Vagina (tissue), 2 donors: ENCODE measurements at places on chromosomes 5 and 9.
A peak's percentile ranks its signal among the peaks of the same experiment; 100 is the strongest.

GRCh38 chr5:151174612-151175101, 17.1 kb upstream of the ANXA6 start:
- H3K4me1 ChIP-seq, result no peaks in the 10 kb centered on the region
- no peak overlapping the region for H3K4me3 ChIP-seq
- no peak overlapping the region for H3K27ac ChIP-seq
- no peaks in the 10 kb centered on the region for H3K27me3 ChIP-seq
- H3K36me3 ChIP-seq, result peaks cover 6% of the 10 kb centered on the region

DNA sequence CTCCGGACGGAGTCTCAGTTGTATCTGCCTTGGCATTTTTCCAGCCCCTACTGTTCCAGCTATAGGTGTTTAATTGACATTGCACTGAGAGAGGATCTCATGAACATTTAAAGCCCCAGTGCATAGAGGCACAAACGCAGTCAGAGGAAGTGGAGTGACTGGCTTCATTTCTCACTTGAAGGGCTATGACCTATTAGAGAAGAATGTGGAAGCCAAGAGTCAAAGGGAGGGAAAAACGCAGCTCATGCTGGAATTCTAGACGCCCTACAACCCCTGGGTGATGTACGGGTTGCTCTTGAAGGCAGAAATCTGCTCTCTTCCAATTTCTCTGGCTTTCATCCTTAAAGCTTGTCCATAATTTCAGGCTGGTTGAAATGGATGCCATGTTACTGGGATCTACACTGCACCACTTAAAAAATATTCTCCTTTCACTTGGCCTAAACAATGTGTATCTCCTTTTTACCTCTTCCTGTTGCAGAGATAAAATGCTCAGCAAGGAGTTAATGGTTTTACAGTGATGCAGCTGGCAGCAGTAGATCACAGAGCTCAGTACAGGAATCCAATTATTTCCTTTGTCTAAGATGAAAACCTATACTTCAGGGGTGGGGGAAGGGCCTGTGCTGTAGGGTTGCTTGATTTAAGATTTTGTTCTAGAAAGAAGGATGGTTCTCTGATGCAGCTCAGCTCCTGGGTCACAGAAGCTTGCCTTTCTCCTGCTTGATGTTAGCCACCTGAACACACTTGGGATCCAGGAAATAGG, 61.8 kb upstream of the MAMDC2 start:
- no peak for DNase-seq

GRCh38 chr5:169354263-169354662, 53.3 kb upstream of the SLIT3 start:
- H3K27ac ChIP-seq, result no peak overlapping the region
- no peaks in the 10 kb centered on the region for H3K27me3 ChIP-seq
- DNase-seq, result no peak

DNA sequence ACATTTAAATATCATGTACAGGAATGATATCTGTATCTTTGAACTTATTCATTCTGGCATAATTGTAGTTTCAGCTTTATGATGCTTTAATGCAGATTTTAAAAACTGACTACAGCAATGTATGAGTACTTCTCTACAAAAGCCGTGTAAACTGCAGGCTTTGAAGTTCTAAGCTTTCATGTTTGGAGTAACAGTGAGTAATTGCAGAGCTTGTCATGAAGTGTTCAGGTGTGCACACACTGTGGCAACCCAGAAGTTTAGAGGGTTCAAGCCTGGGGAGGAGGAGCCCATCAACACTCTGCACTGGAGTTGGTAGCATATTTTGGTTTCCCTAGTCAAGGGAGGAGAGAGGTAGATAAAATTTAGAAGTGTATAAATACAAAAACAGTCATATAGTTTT, 130.9 kb downstream of the CD180 start:
- DNase-seq, result no peak
- H3K4me3 ChIP-seq, result no peak overlapping the region
- no peaks in the 10 kb centered on the region for H3K36me3 ChIP-seq
- no peaks in the 10 kb centered on the region for H3K27me3 ChIP-seq

GRCh38 chr9:72843520-72844439, 109.1 kb downstream of the ALDH1A1 start:
- H3K27ac ChIP-seq, result no peak overlapping the region
- H3K27me3 ChIP-seq, result no peaks in the 10 kb centered on the region
- no peaks in the 10 kb centered on the region for H3K4me1 ChIP-seq
- no peak for DNase-seq
- no peaks in the 10 kb centered on the region for H3K36me3 ChIP-seq

- no peaks in the 10 kb centered on the region for H3K4me1 ChIP-seq
- H3K36me3 ChIP-seq, result no peaks in the 10 kb centered on the region
- H3K4me3 ChIP-seq, result no peak overlapping the region
- H3K27ac ChIP-seq, result no peak overlapping the region
- no peaks in the 10 kb centered on the region for H3K27me3 ChIP-seq
Measured at GRCh38 chr5:95098012-95098411, 186.9 kb downstream of the MCTP1 start.

- H3K4me3 ChIP-seq, result no peak overlapping the region
- H3K27ac ChIP-seq, result no peak overlapping the region
- no peak for DNase-seq
- H3K4me1 ChIP-seq, result peaks cover 25% of the 10 kb centered on the region
Measured at GRCh38 chr9:16459421-16460148, 410.9 kb downstream of the BNC2 start.

DNA sequence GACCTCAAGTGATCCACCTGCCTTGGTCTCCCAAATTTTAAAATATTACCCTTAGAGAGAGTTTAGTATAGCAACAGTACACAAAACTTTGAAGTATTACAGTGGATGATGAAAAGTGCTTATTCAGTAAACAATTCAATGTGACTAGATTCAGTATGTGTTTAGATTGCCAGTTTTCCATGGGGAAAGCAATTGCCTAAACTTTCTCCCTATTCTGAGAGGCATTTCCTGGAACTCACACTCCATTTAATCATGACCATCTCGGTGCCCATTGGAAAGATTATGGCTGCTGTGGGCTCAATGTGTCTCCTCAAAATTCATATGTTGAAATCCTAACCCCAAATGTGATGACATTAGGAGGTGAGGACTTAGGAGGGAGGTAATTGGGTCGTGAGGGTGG, 38.9 kb upstream of the MYO10 start:
- no peaks in the 10 kb centered on the region for H3K4me1 ChIP-seq
- no peaks in the 10 kb centered on the region for H3K27me3 ChIP-seq
- no peak overlapping the region for H3K27ac ChIP-seq
- H3K4me3 ChIP-seq, result no peak overlapping the region

DNA sequence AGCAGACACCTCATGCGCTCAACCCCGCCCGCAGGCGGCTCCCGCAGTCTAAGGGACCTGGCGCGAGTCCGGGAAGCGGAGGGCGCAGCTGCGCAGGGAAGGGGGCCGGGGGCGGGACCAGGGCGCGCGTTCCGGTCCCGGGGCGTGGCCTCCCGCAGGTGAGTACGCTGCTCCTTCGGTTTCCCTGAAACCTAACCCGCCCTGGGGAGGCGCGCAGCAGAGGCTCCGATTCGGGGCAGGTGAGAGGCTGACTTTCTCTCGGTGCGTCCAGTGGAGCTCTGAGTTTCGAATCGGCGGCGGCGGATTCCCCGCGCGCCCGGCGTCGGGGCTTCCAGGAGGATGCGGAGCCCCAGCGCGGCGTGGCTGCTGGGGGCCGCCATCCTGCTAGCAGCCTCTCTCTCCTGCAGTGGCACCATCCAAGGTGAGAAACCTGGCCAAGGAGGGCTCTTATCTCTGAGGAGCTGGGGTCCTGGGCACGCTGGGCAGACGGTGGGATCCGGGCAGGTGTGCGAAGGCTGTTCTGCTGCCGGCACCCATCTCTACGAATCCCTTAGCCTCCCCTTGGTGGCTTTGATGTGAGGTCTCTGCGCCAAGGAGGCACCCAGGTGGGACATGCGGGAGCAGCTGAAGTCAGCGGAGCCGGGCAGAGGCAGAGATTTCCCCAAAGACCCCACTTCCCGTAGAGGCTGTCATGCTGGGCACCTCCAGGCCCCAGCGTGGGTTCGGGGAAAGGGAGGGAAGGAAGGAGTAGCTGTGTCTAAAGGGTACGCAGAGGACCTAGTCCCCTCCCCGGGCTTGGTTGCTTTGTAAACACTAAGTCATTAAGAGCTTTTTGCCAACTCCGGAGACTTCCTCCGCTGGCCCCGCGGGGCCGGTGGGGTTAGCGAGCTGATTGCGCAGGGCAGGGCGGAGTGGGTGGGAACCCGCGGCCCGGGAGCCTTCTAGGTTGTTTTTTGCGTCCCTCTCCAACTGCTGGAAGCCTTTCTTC, at the start of gene F2RL1:
F2RL1 (plus strand) TSS at position 187 of the 988 bp plus-strand sequence; CDS start at position 340, 153 bp downstream.
- H3K36me3 ChIP-seq, result no peaks in the 10 kb centered on the region
- no peaks in the 10 kb centered on the region for H3K27me3 ChIP-seq
- peaks cover 18% of the 10 kb centered on the region for H3K4me1 ChIP-seq
- H3K27ac ChIP-seq, result peak within 1 kb of the TSS; percentile 28

- H3K36me3 ChIP-seq, result no peaks in the 10 kb centered on the region
- no peaks in the 10 kb centered on the region for H3K27me3 ChIP-seq
- H3K4me3 ChIP-seq, result no peak overlapping the region
- H3K4me1 ChIP-seq, result no peaks in the 10 kb centered on the region
Measured at GRCh38 chr5:129074903-129075302, 19.6 kb upstream of the ISOC1 start.

DNA sequence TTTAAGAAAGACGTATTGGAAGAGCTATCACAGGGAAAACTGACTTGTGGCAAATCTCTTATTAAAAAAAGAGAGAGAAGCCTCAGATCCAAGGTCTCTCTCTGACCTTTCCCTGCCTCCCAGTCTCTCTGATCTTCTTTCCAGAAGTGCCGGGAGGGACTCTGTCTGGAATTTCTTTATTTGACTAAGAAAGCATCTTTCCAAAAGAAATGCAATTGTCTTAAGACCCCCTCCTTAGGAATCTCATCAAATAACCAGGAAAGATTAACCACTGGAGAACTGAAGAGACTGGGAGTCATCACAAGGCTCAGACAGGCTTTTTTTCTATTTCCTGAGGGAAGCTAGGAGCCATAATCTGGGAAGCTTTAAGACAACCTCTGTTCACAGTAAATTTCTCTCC, 4.6 kb downstream of the C1QTNF3 start:
- DNase-seq, result no peak
- no peak overlapping the region for H3K27ac ChIP-seq

DNA sequence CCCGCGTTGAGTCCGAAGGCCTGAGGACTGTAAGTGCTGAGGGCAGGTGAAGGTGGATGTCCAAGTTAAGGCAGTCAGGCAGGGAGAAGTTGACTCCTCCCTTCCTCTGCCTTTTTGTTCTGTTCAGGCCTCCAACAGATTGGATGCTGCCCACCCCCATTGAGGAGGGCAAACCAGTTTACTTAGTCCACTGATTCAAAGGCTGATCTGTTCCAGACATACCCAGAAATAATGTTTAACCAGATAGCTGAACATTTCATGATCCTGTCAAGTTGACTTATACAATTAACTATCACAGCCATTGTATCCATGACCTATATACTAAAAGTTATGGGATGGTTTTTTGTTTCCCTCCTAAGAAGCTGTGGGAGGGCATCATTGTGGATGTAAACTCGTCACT, 8.3 kb upstream of the TEX48 start:
- H3K36me3 ChIP-seq, result no peaks in the 10 kb centered on the region
- H3K4me3 ChIP-seq, result no peak overlapping the region
- no peak for DNase-seq
- no peak overlapping the region for H3K27ac ChIP-seq
- H3K4me1 ChIP-seq, result peaks cover 29% of the 10 kb centered on the region

DNA sequence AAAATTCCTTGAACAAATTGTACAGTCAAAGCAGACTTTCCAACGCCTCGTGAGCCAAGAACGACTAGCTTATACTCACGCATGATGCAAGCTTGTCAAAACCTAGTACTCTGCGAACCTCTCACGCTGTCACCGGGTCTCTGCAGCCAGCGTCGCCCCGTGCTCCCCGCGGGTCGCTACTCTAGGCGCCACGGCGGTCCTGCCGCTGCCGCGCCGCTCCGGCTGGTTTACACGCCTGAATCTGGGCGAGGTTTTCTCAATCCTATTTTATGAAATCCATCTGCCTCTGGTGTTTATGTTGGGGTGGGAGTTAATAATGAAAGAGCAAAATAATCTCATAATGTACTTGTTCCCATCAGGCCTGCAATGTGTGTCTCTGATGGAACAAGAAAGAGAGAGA, 90.9 kb downstream of the SV2C start:
- no peak for DNase-seq
- H3K27me3 ChIP-seq, result no peaks in the 10 kb centered on the region
- H3K36me3 ChIP-seq, result no peaks in the 10 kb centered on the region
